ENCODE measurements at places on chromosomes 2 and 18. TPM values are rescaled to one million over a fixed set of nuclear protein-coding genes. Genes with fewer than 3 reads are reported as not detected.
A peak's percentile ranks its signal among the peaks of the same experiment; 100 is the strongest.

OTOS gene
- total RNA-seq: not detected

DNA sequence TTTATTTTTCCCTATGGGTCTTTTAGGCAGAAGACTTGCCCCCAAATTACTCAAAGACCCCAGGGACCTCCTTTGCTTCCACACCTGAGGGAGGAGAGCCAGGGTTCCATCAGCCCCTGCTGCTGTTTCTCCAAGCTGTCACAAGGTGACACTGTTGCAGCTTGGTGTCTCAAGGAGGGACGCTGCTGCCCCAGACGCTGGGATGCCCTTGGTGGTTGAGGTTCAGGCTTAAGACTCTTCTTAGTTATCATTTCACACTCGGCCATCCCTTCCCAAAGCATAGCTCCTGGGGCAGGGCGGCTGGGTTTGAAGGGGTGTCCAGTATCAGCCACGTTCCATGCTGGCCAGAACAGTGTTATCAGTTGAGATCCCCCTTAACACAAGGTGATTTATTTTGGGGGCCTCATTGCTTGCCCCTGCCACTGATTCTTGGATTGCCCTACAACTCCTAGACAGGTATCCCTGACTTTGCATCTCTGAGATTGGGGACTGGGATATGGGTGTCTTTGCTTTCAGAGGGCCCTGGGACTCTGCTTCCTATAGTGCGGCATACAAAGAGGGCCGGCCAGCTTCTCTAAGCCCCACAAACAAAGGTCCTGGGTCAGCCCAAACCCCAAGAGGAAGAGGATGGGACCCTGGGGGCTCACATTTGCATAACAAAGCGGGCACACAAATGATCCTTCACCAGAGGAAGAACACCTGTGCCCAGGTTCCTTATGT, 22.7 kb downstream of the GPR55 start:
- peak; percentile 70 for DNase-seq
- peaks cover 79% of the 10 kb centered on the region for H3K4me1 ChIP-seq
- peaks cover 3% of the 10 kb centered on the region for H3K36me3 ChIP-seq
- no peak overlapping the region for H3K4me3 ChIP-seq

CRYBA2 gene
- not detected for total RNA-seq

DNA sequence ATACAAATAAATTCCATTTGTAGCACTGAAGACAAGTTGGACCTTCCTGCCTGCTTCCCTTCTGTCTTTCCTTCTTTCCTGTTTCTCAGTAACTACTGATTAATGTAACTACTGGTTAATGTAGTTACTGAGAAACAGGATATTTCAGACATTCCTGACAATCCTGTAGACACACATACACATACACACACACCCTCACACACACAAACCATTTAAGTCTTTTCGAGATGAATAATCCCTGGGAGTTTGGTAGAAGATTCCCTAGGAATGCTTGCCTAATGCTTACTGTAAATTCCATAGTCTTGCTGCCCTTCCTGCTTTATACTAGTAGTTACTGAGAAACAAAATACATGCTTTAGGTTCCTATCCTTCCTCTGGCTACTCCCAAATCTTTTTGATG, 83.9 kb downstream of the PIK3C3 start:
- peaks cover 14% of the 10 kb centered on the region for H3K36me3 ChIP-seq
- no peak for DNase-seq
- H3K4me3 ChIP-seq: no peak overlapping the region
- no peaks in the 10 kb centered on the region for H3K27me3 ChIP-seq
- H3K4me1 ChIP-seq: no peaks in the 10 kb centered on the region

DNA sequence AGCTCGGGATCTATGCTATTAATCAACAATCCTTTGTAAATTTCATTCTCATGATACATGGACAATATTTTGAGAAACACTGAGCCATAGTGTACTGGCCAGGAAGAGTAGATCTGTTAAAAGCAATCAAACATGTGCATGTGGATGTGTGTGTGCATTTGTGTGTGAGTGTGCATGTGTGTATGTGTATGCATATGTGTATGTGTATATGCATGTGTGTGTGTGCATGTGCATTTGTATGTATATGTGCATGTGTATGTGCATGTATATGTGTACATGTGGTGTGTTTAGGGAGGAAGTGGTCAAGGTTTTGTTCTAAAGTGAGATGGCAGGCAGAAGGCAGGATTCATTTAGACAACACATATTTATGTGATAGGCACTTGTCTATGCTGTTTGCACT, 623.8 kb downstream of the ADCYAP1 start:
- H3K36me3 ChIP-seq: no peaks in the 10 kb centered on the region
- H3K4me3 ChIP-seq: no peak overlapping the region
- no peak overlapping the region for H3K27ac ChIP-seq

- peaks cover 12% of the 10 kb centered on the region for H3K27me3 ChIP-seq
- no peaks in the 10 kb centered on the region for H3K4me1 ChIP-seq
- H3K27ac ChIP-seq: no peak overlapping the region
- no peak for DNase-seq
- H3K36me3 ChIP-seq: peaks cover 1% of the 10 kb centered on the region
Observed at GRCh38 chr2:114022360-114023085, 132.6 kb downstream of the ACTR3 start.

All from activated T-cell treated with anti-CD3 and anti-CD28 coated beads, Interleukin-2, amount 50 U/mL, for 72 hours (primary cell).